ENCODE measurements at places on chromosomes 11 and 22.

DNA sequence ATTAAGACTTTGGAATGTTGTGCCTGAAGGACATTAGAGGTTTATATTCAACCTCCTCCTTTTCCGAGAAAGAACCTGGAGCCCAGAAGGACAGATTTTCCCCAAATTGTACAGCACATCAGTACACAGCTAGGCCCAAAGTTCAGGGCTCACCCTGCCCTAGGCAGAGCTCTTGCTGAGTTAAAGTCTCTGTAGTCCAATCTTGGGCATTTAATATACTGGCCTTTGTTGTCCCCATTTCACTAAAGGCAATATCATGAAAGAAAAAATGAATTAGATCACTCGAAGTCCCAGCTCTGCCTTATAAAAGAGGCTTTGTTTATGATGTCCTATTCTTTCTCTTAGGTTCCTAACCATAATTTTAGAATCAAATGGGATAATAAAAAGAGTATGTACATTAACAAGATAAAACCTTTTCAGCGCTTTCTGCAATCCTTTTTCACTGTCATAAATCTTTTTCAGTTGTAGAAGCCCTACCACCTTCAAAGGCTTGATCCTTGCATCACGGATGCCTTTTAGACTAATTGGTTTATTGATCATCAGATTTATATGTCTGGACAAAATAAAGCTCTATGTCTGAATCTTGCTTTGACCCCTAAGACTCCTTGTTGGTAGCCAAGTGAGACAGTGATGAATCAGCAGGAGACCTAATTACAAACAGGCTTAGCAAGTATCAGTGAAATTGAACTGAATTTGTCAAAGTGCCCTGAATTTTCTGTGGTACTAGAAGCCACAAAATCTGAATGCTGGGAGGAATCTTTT is 39.8 kb downstream of the RELT start:
- no peak for DNase-seq

DNA sequence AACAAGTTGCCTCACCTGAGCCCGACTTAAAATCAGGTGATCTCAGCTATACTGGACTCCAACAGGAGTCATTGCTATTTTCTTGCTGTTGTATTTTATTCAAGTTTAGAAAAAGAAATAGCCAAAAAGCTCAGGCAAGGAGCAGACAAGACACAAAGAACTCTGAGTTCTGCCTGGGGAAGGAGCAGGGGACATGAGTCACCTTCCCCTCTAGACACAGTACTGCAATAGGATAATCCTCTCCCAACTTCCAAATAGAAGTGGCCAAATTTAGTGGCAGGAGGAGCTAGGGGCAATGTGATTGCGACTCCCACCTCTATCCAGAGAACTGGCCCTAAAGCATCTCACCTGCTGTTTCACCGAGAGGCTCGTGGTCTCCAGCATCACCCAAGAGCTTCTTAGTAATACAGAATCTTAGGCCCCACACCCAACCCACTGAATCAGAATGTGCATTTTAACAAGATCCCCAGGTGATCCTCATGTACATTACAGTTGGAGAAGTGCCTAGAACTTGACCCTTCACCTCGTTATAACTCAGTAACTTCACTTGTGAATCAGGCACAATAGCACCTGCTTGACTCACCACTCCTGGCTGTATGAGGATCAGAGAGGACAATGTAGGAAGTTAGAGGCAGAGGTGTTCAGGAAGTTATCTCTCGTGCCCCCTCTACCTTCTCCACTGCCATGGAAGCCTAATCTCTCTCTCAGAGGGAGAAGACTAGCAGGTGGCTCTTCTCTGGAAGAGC is 56.8 kb upstream of the FBXO3 start:
- no peak for DNase-seq

DNA sequence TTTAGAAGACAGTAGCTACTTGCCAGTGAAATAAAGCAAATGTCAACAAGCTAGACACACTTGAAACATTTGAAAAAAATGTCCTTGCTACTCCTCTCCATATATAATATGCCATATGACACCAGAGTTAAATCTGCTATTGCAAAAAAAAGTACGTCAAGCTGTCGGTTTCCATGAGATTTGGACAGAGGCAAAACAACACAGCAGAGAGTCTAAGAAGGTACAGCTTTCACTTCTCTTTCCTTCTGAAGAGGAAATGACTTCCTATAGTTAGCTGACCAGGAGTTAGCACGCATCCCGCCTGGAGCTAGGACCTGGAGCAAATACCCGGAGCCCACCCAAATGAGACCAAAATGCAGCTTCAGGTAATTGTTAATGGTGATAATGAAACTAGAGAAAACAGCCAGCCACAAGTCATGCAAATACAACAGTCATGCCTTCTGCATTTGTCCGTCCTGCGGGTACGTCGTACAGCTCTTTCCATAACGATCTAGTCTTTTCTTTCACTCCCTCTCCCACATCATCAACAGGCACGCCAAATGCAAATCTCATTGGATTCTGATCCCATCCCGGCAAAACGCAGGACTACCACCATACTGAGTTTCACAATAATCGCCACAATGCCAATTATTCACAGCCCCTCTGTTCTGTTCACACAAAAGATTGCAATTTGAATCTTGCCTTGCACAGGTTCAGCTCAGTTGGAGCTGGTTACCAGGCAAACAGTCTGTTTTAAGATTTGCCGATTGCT is 395.0 kb upstream of the CCDC90B start:
- DNase-seq = no peak

DNA sequence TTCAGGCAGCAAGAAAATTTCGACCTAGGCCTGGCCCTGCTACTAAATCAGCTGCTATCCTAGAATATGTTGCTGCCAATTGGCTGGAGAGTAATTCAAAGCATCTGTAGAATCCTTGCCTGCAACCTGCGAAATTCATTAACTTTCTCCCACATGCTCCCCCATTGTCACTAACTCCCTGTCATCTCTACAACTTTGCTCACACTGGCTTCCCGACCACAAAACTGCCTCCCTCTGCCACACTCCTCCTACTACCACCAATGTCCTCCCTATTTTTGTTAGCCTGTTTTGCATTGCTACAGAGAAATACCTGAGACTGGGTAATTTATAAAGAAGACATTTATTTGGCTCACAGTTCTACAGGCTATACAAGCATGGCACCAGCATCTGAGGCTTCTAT is 570.6 kb downstream of the INSC start:
- DNase-seq = no peak

DNA sequence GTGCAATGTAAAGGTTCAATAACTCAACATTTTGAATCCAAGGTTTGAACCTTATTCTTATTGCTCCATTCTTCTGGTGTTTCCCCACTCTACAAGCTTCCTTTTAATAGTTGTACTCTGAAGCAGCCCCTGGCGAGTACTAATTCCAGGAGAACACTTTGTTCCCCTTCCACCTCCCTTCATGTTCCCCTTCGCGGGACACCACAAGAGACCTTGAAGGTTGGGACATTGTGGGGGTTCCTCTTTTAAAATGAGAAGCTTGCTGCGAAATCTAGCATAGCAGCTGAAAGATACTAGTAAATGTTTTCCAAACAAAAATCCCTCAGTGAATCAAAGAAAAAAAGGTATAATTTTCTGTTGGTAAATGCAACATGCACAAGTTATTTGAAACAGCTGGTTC is 626.3 kb upstream of the LRRC4C start:
- DNase-seq = no peak
